ENCODE measurements at places on chromosomes 1 and 21.

GRCh38 chr21:38032082-38032801 lies 116.0 kb upstream of the KCNJ6 start:
- DNase-seq, result no peak

GRCh38 chr1:199298825-199299224 lies 660.0 kb downstream of the PTPRC start:
- DNase-seq, result no peak

DNA sequence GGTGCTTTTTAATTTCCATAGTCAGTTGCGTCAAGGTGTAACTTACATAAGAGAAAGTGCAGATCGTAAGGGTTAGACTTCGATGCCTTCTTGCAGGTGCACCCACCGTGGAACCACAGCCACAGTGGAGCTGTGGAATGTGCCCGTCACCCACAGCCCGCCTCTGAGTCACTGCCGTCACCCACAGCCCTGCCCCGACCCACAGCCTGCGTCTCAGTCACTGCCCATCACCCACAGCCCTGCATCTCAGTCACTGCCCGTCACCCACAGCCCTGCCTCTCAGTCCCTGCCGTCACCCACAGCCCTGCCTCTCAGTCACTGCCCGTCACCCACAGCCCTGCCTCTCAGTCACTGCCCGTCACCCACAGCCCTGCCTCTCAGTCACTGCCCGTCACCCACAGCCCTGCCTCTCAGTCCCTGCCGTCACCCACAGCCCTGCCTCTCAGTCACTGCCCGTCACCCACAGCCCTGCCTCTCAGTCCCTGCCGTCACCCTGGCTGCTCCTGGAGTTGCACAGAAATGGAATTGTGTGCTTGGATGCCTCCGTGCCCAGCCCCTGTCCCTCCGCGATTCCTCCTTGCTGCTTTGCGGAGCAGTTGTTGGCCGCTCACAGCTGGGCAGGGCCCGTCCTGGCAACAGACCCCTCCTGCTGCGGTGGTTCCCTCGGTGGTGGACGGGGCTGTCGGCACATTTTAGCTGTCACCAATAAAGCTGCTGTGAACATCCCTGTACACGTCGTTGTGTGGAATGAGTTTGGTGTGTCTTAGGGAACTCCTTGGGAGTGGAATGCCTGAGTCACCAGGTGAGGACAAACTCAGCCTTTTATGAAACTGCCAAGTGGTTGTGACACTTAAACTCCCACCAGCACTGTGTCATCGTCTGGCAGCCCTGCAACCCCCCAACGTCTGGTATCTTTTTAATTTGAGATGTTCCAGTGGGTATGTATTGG lies 44.9 kb upstream of the COL6A2 start:
- no peak for DNase-seq

- no peak for DNase-seq
Measured at GRCh38 chr1:200979574-200980451, 43.7 kb downstream of the KIF21B start.

DNA sequence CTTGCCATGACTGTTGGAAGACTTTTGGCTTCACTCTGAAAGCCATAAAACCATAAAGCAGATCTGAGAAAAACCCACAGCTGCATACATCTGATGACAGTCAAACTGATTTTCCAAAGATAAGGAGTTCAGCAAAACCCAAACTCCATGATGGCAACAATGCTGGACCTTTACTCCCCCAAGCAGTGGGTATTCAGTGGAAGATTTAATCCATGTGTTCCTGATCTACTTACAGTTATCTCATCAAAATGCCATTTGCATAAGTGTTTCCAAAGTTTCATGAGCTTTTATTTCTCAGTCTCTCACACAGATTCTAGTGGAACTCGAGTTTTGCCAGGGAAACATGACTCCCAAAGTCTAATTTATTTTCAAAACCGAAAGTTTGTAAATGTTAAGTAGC lies 184.9 kb downstream of the ZC3H11B start:
- no peak for DNase-seq

DNA sequence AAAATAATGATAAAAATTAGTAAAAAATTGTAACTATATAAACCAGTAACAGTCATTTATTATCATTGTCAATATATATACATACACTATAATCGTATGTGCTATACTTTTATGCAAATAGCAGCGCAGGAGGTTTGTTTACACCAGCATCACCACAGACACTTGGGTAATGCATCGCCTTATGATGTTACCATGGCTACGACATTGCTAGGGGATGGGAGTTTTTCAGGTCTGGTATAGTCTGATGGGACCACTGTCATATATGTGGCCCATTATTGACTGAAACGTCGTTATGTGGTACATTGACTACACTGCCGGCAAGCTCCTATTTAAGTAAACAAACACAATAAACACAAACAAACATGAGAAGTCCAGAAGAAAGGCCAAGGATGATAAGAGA lies 45.6 kb downstream of the KCNK1 start:
- no peak for DNase-seq

DNA sequence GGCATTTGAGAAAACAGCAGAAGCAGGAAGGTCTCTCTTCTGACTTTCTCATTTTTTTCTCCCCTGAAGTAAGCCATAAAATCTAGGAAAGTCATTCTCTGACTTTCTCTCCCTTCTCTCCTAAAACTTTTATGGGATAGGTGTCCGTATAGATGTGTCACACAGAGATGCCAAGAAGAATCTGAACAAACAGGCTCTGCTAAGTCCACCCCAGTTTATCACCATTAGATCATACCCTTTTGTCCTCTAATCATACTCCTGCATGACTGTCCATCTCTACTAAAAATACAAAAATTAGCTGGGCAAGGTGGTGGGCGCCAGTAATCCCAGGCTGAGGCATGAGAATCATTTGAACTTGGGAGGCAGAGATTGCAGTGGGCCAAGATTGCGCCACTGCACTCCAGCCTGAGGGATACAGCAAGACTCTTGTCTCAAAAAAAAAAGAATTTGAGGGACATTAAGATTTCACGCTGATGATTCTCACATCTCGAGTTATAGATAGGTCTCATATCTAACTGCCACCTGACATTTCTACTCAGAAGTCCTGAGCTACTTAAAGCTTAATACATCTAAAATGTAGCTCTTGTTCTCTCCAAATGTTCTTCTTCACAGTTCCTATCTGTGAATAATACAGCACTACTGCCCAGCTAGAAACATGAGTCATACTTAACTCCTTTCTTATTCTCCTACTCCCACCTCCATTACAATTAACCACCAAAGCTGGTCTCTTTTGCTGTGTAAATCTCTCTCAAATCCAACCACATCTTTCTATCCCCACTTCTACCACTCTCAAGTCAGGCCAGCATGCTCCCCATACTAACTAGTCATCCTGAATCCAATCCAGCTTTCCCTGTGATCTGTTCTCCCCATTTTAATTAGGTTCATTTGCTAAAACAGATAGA lies 47.7 kb downstream of the ZNF644 start:
- DNase-seq, result no peak

DNA sequence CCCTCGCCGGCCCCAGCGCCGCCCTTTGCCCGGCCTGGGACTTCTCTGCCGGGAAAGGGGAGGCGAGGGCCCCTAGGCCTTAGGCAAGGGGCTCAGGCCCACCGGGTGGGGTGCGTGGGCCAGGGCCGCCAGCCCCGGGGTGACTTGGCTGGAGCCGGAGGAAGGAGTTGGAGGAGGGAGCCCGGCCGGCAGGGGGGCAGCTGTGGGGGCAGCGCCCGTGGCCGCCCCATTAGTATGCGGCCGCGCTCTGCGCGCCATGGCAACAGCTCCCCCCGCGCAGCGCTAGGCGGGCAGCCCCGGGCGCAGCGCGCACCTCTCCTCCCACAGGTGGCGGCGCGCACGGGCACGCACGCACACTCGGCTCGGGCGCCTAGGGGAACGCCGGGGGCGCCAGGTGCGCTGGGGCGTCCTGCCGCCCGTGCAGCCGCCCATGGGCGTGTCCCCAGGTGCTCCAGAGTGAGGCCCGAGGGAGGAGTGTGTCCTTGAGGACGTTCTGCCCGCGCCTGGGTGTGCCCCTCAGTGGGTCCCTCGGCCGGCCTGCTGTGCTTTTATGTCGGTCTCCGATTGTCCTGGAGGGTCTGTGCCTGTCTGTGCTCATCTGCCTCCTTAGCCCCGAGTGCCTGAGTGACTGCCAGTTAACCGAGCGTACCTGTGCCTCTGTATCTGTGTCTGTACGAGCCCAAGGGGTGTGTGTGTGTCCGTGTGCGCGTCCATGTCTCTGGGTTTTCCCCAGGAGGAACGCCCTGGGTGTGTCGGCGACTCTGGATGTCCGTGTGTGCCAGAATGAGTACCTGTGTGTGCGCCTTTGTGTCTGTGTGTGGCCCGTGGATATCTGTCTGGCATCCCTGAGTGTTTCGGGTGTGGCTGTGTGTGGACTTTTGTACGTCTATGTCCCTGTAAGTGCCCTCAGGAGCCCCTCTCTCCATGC lies 38.2 kb upstream of the WASF2 start:
- DNase-seq, result peak; percentile 80

Measured in NCI-H187 treated with DMSO at 0.1 percent for 48 hours (cell line).